ENCODE measurements at places on chromosomes 6 and 20.

DNA sequence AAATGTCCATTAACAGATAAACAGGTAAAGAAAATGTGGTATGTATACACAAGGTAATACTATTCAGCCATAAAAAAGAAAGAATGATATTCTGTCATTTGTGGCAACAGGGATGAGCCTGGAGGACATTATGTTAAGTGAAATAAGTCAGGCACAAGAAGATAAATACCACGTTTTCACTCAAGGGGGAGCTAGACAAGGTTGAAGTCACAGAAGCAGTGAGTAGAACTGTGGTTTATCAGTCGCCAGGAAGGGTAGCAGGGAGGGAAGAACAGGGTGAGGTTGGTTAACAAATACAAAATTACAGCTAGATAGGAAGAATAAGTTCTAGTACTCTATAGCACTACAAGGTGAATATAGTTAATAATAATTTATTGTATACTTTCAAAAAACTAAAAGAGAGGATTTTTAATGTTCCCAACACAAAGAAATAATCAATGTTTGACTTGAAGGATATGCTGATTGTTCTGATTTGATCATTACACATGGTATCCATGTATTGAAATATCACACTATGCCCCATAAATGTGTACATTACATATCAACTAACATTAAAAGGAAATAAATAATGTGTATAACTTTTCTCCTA, 21.1 kb downstream of the RTN4IP1 start:
- DNase-seq = peak; percentile 59

DNA sequence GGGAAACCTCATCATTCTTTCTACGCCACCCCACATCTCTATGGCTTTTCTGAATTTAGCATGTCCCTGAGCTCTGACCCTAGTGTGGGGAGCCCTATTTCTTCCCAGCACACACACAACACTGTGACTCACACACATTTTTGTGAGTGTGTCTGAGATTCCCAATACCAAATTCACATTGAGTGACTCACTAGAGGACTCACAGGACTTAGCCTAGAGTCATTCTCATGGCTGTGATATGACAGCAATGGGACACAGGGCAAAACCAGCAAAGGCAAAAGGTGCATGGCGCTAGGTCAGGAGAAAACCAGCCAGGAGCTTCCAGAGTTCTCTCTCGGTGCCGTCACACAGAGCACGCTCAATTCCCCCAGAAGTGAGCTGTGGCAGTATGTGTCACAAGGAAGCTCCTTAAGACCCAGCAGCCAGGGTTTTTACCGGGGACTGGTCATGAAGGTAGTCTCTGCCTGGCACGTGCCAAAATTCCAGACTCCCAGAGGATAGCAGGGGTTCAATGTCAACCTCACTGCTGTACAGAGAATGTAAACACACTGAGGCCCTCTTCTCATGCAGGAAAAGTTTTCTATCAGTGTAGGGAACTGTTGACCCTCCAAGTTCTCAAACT, 6.2 kb downstream of the CSTL1 start:
- DNase-seq = peak; percentile 94

- peak; percentile 95 for DNase-seq
Observed at GRCh38 chr6:158849899-158850806, 31.0 kb upstream of the EZR start.

DNA sequence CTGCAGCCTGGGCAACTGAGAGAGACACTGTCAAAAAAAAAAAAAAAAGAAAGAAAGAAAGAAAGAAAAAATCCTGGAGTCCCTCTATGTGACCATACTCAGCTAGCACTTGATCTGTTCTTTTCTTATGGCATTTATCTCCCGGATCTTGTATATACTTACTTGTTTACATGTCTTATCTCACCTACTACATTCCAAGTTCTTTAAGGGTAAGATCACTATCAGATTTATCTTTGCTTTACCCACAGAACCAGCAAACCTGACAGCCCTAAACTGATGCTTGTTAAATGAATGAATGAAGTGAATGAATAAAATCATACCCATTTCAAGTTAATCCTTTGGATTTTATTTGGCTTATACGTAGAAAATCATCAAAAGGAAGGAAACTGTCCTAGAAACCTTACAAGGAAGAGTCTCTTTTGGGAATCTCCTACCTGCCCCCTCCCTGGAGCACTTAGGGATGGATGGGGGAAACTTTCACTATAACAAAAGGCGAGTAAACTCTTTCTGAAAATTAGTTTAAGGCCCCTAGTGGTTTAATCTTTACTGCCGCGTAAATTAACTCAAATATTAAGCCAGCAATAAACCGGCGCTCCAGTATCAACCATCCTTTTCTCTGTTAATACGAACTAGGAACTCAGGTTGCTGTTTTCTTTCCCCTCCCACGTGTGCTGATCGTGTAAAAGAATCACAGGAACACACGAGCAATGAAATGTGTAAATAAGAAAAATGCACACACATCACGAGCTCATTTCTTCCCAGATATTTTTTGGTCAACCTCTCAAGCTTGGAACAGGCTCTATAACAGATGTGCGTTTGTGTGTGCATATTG, 1.3 kb upstream of the UTRN start:
- peak; percentile 41 for DNase-seq

- DNase-seq = peak; percentile 33
Observed at GRCh38 chr6:32298632-32299336, 72.9 kb downstream of the TSBP1 start.

DNA sequence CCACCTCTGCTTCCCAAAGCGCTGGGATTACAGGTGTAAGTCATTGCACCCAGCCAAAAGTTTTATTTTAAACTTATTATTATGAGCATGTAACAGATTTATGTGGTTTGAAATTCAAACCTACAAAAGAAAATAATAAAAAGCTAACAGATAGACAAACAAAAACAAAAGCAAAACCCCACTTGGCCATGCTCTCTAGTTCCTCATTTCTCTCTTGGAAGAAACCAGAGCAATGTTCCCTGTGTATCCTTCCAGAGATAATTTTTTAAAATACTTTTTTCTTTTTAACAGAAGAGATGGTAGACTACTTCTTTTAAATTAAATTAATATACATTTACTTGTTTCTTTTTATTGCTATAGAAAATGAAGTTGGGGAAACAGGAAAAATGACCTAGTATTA, 28.0 kb upstream of the SLC17A3 start:
- DNase-seq = no peak

- DNase-seq = no peak
Observed at GRCh38 chr6:170292407-170293158, 1.7 kb upstream of the DLL1 start.

DNA sequence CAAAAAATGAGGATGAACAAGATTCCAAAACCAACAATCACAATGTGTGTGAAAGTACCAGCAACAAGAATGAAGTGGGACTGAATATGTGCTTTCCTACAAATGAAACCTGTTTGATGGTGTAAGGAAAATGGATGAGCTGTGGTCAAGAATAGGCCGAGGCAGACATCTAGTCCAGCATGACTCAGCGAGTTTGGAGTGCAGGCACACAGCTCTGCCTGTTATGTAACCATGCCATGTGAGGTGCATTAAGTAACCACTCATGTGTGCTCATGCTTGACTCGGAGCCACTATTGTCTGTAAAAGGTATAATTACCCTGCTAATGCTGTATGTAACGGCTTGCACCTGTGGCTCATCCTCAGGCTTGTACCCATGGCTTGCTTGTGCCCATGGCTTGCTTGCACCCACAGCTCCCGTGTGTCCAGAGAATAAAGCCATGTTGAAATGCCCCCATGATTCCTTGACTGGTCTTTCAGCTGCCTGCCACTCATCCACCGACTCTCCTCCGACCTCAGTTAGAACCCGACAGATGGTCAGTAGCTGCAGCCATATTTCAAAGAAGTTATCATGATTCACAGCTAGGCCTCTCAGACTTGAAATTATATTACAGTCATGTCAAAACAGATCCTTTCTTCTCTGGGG, 98.7 kb downstream of the BACH2 start:
- peak; percentile 55 for DNase-seq

- peak; percentile 31 for DNase-seq
Observed at GRCh38 chr20:43863330-43863729, 51.3 kb upstream of the TOX2 start.

GRCh38 chr6:53130569-53131290, 17.9 kb downstream of the GCM1 start:
- no peak for DNase-seq

DNA sequence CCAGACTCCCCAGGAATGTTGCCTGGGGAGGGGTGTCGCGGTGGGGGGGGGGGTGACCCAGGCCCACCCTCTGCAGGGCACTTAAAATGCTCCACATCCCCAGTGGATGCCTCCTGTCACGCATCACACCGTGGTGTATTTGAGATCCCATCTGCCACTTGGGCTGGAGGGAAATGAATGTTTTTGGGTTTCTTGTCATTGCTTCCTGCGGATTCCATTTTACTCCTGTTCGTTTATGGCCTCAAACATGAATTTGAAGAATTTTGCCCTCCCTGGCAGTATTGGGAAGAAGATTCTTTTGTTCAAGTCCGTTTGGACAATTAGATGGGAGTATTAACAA, 544 bp upstream of the KHDC1 start:
- DNase-seq = peak; percentile 8

DNA sequence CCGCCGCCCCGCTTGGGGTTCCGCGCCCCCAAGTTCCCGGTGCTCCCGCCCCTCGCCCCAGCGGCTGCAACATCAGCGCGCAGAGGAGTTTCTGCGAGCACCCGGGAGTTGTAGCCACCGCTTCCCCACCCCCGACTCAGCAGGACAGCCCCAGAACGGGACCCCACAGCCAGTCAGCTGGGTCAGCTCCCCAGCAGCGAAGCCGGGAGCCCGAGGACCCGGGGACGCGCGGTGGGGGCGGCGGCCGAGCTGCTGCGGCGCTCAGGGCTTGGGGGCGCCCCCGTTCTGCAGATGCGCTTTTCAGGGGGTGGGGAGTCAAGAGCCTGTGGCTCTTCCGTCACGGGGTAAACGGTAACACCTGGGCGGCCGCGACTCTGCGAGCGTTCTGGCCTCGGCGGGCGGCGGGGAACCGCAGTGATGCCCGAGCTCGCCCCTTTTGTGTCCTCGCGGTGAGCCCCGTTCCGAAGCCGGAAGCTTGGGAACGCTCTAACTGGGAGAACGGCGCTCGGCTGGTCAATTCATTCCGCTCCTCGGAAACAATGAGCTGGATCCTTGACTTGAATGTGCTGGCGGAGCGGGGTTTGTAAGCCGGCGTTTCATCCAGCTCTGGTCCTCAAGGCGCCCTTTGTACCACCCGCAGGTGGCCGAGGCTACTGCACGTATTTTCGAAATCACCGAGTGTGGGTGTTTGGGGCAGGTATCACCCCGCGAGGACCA, 774 bp downstream of the PLEKHG1 start:
- peak; percentile 41 for DNase-seq

- no peak for DNase-seq
Observed at GRCh38 chr20:52534616-52535015, 343.0 kb upstream of the ZFP64 start.

GRCh38 chr6:6758915-6759654, 170.6 kb downstream of the LY86 start:
- DNase-seq = peak; percentile 63

GRCh38 chr6:26211963-26212362, 124.7 kb downstream of the HFE start:
- no peak for DNase-seq

DNA sequence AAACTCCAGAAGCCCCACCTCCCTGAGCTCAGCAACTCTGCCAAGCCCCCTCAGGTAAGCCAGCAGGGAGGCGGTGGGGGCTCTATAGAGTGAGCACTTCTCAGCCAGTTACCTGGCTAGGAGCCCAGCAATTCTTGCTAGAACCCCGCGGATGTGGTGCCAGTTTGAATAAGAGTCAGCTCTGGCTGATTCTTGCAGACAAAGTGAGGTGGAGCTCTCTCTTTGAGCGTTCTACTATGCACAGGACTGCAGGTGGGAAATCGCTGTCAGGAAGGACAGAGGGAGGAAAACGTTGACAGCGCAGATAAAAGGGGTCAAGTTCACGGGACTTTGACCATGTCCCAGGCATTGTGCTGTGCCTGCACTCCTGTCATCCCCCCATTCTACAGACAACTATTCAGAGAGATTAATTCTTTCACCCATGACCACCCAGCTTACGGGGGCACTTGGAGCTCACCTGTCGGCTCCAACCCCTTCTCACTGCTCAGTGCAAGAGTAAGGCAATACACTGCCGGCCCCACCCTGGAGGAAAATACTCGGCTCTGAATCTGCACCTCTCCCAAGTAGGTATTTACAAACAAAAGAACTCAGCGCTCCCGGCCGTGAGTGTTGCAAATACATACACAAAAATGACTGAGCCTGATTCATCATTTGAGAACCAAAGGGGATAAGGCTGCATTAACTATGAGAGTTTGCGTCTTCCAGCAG, 92.9 kb downstream of the ANKRD60 start:
- DNase-seq = no peak

DNA sequence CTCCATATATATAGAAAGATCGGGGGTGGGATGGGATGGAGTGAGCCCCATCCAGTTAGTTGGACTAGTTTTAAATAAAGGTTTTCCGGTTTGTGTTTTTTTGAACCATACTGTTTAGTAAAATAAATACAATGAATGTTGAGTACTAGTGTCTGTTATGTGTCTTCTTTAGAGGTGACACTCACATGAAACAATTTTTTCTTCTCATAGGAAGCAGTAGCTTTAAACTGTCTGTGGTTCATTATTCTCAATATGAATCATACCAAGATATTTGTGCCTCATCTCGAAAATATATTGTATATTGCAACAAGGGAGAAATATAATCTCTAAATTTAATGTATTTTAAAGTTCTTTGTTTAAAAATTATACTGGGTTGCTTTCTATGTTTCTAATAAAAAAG, 33.4 kb downstream of the HSF2 start:
- DNase-seq = peak; percentile 29

GRCh38 chr20:4226330-4227084, 211.1 kb upstream of the RNF24 start:
- DNase-seq = no peak

GRCh38 chr20:34581341-34582184, 23.0 kb downstream of the MAP1LC3A start:
- DNase-seq = peak; percentile 85

GRCh38 chr6:158387578-158387977, 75.3 kb downstream of the TULP4 start:
- no peak for DNase-seq

- peak; percentile 11 for DNase-seq
Observed at GRCh38 chr20:23125625-23126191, 39.6 kb upstream of the CD93 start.

- DNase-seq = no peak
Observed at GRCh38 chr20:46093531-46093930, 3.8 kb upstream of the NCOA5 start.

- no peak for DNase-seq
Observed at GRCh38 chr6:149153693-149154092, 163.8 kb upstream of the TAB2 start.

GRCh38 chr20:4942331-4942730, 59.0 kb downstream of the SLC23A2 start:
- DNase-seq = peak; percentile 49

GRCh38 chr20:56257604-56258003, 9.1 kb downstream of the MC3R start:
- DNase-seq = no peak

All from EH (cell line).